ENCODE measurements at places on chromosomes 2 and 18.

GRCh38 chr2:199433204-199433832 lies 24.4 kb downstream of the SATB2 start:
- DNase-seq = no peak

GRCh38 chr2:98649992-98650375 lies 41.6 kb downstream of the UNC50 start:
- no peak for DNase-seq

- DNase-seq = no peak
Measured at GRCh38 chr2:240689975-240690374, 1.7 kb upstream of the AQP12A start.

DNA sequence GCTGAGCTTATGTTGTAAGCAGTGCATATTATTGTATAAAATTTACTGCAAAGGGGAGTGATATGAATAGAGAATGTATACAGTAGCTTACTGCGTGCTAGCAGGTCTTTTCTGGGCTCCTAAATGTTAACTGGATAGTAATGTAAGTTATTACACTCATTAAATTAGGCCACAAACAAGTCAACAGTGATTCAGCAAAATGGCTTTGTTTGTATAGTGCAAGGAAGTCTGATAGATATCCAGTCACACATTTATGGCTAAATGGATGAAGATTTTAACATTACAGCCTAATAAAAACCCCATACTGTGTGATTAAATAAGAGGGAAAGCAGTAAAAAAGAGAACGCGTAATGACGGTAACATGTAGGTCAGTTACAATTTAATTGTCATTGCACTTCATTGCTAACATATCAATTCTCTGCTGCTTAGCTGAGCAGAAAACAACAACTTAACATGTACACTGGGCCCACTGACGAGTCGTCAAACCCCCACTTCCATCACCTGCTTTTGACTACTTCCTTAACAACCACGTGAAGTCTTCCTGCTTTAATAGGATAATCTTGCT lies 665.0 kb upstream of the FANCL start:
- no peak for DNase-seq

DNA sequence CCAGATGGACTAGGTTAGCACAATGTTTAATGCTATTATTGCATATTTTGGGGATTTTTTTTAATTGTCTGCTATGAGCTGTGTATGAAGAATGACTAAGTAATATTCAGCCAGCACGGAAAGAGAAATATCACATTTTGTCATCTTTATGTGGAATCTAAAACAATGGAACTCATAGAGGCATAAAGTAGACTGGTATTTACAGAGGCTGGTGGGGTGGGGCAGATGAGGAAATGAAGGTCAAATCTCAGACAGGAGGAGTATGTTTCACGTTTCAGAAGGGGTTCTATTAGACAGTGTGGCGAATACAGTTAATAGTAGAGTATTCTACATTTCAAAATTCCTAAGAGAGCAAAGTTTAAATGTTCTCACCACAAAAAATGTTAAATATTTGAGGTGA lies 4.7 kb downstream of the CDH19 start:
- DNase-seq = no peak

DNA sequence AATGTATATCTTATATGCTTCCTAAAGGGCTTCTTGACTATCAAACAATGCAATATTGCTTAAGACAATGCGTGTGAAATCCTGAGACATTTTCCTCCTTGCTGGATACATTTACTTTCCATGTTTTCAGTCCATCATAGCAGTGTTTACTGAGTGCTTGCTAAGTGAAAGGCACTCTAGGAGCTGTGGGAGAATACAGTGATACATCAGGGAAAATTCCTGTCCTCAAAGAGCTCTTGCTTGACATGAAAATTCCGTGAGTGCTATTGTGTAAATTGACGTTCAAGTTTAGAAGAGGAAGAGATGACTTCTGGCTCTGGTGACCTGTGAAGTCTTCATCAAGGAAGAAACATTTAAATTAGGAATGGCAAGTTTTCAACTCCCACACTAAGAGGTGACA lies 449.4 kb upstream of the SOX11 start:
- no peak for DNase-seq

DNA sequence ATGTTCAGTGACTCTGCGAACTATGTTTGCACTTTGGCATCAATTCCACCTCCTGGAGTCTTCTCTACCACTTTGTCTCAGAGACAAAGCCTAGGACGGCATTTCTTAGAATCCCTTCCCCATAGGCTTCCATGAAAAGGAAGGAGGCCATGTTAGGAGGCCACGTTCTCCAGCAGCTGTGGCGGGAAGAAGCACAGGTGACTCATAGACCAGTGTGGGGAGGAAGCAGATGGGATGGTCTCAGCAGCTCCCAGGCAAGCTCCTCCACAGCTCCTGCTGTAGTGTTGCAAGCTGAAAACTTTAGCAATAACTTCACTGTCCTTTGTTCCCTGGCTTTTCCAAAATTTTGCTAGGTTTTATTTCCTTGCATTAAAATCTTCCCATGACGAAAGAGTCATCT lies 781.3 kb upstream of the ID2 start:
- DNase-seq = no peak

DNA sequence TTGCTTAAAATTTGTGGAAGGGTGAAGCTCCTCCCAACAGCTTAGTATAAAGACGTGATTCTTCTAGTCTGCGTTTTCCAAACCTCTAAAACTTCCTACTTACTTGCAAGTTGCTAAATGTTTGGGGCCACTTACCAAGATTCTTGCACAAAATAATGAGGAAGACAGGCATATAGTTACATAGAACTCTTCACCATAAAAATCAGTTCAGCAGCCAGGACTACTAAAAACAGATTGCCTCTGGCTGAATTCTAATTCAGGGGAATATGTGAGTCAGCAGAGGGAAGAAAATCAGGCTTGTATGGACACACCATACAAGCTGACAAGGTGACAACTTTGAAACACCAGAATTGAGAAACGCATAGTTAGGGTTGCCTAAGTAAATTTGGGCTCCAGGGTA lies 2.8 kb upstream of the PEX13 start:
- DNase-seq = no peak

GRCh38 chr2:177320596-177320995 lies 56.1 kb upstream of the NFE2L2 start:
- DNase-seq = no peak

- no peak for DNase-seq
Measured at GRCh38 chr18:46070815-46071652, 1.0 kb downstream of the PSTPIP2 start.

DNA sequence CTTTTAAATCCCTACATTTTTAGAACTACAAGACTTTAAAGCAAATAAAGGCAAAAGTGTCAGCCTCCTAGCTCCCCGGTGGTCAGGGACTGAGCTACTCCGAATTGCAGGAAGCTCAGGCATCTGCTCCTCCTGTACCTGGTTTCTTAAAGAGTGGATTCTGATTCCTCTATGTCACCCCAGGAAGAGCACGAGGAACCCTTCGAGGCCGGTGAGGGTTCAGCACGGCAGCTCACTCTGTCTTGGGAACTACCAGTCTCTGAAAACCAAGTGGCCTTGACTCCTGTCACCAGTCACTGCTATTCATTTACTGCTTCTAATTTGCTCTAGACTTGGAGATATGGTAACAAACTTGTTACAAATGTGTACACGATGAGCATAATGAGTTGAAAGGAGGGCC lies 2.3 kb downstream of the PER2 start:
- DNase-seq = no peak

- no peak for DNase-seq
Measured at GRCh38 chr2:172926785-172927640, 148.6 kb upstream of the MAP3K20 start.

DNA sequence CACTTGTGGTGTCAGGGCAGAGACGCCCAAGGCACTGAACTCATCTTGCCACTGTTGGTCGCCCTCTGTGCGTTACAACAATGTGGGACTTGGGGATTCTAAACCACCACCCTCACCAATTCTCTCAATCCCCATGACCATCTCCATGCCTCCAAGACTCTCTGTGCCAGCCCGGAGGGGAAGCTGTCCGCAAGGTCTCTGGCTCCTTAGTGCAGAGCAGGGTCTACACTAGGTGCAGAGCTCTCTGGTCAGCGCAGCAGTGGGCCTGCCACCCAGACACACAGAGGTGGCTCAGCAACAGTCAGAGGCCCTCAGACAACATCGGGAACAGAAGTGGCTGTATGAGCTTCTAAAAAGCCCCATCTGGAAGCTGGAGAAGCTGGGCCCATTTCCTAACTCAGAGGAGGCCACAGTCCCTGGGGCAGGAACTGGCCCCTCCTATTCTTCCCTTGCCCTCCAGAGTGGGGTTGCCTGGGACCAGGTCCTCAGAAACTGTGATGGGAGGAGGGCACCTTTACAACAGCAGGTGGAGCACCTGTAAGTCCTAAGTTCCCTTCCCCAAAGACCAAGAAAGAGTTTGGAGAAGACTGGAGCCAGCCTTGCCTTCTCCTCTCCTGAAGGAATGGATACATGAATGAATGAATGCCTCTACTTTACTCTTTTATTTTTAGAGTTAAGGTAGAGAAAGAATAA lies 37.7 kb downstream of the SERTAD2 start:
- no peak for DNase-seq

GRCh38 chr2:148058641-148059040 lies 37.8 kb downstream of the MBD5 start:
- no peak for DNase-seq

- no peak for DNase-seq
Measured at GRCh38 chr18:37397814-37398213, 167.8 kb downstream of the CELF4 start.

DNA sequence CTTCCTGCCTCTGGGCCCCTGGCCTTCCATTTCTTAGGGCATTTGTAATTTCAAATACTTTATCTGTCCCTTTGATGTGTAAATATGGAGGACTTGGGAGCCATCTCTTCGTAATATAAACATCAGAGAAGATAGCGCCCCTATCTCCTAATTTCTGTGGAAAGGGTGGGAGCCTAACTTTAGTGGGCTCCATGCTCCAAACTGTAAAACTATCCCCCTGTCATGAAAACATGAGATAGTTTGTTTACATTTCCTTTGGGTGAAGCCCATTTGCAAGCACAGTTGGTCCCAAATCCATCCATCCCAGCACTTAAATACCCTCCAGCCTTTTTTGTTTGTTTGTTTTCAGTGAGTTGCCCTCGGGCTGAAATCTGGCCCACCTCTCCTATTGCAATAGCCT lies 782.6 kb upstream of the FSHR start:
- DNase-seq = no peak

DNA sequence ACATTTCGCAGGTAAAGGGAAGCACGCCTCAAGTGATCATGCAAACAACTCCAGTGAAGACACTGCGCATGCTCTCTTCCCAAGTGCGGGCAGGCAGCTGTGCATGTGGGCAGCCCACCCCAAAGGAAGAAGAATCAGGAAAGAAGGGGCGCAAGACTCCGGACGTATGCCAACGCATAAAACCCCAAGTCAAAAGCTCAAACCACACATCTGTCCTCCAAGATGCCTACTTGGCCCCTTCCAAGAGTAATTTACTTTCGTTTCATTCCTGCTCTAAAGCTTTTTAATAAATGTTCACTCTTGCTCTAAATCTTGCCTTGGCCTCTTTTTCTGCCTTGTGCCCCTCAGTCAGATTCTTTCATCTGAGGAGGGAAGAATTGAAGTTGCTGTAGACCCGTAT lies 254.9 kb downstream of the PIEZO2 start:
- no peak for DNase-seq

DNA sequence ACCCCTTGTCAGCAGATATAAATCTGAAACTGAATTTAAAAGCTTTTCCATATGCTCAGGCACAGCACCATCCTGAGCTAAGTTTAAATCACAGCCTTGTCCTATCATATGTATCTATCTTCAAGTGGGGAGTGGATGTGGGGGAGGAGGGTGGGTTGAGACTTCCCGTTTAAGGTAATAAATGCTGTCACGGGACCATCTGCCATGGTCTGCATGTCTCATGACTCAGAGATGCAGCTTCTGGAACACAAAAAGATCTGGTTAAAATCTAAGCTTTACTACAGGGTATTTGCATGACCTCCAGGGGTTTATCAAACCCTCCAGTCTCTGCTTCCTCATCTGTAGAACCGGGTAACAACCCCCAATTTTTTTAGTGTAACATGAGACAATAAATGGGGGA lies 377.7 kb upstream of the ST6GAL2 start:
- no peak for DNase-seq

DNA sequence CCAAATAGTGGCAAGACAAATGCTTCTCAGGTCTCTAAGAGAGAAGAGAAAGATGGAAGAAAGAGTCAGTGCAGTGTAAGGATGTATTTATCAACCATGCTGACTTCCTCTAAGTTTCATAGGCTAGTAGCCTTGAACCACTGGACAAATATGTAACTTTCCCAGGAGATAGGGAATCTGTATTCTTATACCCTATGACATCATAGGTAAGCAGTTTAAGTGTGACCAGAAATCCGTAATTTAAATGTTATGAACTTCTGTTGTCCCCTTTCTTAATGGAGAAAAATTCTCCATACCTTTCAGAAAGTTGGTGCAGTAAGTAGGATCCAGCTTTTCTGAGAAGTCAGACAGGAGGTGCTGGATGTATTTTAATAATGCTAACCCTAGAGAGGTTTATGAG lies 256.2 kb downstream of the LNPK start:
- DNase-seq = no peak

DNA sequence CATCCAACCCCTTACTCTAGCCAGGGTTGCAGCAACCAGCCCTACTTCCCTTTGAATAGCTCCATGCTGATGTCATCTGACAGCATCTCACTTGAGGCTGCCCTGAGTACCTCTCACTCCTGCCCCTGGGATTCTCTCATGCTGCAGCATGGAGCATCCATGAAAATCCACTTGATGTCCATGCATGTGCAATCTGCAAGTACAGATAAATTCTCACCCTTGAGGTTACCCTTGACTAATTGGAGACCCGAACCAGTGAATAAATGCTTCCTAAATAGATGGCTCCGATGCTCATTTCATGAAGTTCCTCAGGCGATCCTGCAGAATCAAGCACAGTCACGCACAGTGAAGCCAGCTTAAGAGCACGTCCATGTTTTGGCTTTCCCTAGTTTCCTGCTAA lies 298.3 kb downstream of the RBM43 start:
- DNase-seq = no peak

GRCh38 chr2:88002359-88002707 lies 14.0 kb downstream of the RNU2-63P start:
- DNase-seq = no peak

DNA sequence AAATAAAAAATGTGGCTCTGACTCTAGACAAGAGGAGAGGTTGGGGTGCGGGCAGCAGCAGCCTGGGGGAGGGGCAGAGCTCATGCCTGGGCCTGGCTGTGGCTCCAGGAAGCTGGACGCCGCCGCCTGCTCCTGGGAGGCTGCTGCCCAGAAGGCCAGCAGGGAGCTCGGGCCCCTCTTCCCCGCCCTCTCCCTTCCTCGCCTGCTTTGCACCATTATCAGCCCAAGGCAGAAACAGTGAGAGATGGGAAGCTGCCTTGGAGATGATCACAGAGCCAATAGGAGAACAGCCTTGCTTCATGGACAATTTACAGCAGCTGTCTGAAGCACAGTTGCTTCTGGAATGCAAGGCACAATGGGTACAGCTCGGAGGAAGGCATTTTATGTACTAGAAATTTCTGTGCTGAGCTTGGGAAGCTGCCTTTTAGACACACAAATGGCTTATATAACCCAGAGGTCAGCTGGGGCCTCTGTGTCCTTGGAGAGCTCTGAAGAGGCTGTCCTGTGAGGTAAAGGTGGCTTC lies 55.3 kb upstream of the AFF3 start:
- DNase-seq = no peak

- no peak for DNase-seq
Measured at GRCh38 chr2:233803994-233804393, 25.9 kb downstream of the MROH2A start.

GRCh38 chr2:128198656-128199055 lies 107.7 kb downstream of the UGGT1 start:
- no peak for DNase-seq

- no peak for DNase-seq
Measured at GRCh38 chr2:138293045-138293444, 208.5 kb upstream of the SPOPL start.

Data from stimulated activated CD8-positive, alpha-beta memory T cell treated with anti-CD3 and anti-CD28 coated beads, Interleukin-7, amount 100 ng/mL, for 4 hours (primary cell).